ENCODE measurements at places on chromosomes 2 and 18.

DNA sequence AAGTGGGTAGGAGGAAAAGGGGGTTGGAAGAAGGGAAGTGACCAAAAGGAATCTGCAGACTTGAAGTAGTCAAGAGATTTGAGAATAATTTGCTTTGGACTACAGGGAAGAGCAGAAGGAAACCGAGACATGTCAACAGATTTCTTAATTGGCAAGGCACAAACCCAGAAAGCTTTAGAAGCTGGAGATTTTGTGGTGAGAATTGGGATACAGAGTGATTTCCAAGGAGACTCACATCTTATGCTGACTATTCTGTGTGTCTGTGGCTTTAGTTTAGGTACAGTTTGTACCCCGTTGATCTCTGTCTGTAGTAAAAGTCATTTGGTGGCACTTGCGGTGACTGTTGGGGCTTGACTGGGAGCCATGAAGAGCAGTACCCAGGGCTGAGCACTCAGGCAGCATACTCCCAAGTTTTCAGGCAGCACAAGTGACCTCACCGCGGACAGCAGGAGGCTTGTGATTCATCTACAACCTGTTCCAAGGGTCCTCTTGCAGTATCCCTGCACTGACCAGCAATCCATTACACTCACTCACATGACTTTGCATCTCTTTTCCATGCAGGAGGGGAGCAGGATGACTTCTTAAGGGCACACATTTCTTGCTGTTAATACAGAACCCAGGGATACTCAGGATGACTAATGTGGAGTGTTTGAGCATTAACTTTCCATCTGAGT is 97.1 kb upstream of the TNP1 start:
- DNase-seq: peak; percentile 78

GRCh38 chr2:123540291-123540690 is 484.8 kb upstream of the CNTNAP5 start:
- DNase-seq: no peak

DNA sequence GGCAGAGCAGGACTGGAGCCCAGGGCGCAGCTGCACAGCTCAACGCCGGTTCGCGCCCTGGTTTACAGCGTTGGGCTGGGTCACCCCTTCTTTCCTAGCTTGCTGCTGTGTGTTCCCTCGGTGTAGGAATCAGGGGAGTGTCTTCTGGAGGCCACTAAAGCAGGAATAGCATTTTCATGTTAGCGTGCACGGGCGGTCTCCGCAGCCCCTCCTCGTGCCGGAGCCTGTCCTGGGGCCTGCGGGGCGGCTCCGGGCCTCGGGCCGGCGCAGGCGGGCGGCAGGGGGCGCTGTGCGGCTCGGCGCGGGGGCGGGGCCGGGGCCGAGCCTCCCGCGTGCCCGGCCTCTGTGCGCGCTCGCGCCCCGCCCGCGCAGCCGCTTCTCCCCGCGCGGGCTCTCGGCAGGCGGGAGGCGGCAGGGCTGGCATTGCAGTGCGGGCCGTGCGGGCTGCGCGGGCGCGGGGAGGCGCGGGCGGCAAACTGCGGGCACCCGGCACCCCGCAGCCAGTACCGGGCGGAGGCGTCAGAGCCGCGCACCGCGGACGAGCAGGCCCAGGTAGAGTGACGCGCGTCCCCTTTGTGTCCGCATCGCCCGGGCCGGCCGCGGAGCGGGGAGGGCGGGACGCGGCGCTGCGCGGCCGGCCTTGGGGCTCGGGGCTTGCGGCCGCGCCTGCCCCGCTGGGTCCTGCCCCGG is at the start of gene RNF144A:
RNF144A (plus strand) TSS at position 342 of the 690 bp plus-strand sequence. CDS start 79,515 bp downstream, outside the sequence.
- peak; percentile 12 for DNase-seq

DNA sequence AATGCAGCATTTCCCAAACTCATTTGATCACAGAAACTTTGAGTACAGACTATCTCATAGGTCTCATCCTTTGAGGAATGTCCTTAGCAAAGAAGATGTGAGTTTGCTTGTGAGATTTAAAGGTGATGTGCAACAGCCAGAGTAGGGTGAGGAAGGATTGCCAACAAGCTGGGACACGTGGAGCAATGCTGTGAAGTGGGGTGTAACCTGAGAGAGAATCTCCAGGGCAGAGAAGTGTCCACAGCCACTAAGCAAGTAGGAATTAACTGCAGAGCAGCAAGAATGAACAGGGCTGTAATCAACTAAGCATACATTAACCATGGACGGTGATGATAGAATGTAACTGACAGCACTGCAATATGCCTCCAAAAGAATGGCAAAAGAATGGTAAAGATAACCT is 469.9 kb upstream of the NRP2 start:
- no peak for DNase-seq

- DNase-seq: peak; percentile 79
These were observed 172.8 kb downstream of the RDH14 start for GRCh38 chr2:18387441-18388206.

DNA sequence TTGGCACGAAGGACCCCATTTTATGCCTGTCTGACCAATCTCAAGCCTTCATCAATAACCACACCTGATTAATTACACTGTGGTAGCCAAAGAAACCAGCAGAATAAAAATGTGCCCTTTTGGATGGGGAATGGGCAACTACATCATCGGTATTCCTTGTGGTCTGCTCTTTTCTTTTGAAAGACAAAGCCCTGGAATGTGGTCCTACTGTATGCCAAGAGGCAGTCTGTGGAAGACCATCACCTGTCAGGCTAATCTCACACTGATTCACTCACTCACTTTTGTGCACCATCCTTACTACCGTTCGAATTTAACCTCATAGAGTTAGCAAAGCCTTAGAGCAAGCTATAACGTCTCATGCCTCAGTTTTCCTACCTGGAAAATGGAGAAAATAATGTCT is 275.2 kb upstream of the LRRTM1 start:
- no peak for DNase-seq

- no peak for DNase-seq
These were observed 27.3 kb downstream of the MOB4 start for GRCh38 chr2:197543206-197543605.

All from IMR-90 (cell line).